ENCODE measurements at places on chromosomes 11 and 22.

DNA sequence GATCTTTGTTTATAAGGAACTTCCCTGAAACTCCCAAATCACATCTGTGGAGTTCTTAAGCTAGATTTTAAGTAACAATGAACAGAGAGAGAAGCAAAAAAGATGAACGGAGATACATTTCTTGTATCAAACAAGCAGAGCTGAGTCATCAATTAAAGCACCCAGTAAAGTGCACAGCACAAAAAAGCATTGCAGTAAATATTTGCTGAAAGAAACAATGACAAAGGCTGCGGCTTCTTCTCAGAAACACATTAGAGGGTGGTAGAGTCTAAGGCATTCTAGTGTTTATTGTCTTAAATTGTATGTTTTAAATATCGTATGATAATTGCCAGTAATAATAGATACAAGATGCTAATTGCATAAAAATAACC lies 941.6 kb upstream of the CHORDC1 start:
- DNase-seq, result no peak

DNA sequence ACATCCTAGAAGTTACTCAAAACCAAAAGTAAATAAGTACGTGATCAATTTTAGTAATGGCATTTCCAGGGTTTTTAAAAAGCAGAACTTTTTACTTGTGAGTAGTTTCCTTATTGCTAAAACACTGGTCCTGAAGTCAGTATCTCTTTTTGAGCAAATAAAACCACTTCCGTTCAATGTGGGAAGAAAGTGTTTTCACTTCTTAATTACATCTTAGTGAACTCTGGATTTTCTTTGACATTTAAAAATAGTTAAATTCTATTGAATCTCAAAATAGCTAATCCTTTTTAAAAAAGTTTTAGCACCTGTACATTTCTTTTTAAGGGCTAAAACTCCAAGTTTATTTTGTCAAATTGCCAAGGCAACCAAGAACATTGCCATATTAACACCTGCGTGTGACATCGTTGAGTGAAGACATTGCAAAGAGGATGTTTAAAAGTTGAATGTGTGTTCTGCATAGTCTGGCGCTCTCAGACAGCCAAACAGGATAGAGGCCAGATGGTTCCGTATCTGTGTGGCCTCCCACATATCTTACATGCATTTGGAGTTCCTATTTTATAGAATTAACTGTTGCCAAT lies 17.2 kb upstream of the OR5B21 start:
- peak; percentile 71 for DNase-seq

GRCh38 chr11:85685125-85685819 lies 723 bp downstream of the CCDC89 start:
- DNase-seq, result no peak

GRCh38 chr22:27617214-27617881 lies 184.2 kb downstream of the MN1 start:
- no peak for DNase-seq

DNA sequence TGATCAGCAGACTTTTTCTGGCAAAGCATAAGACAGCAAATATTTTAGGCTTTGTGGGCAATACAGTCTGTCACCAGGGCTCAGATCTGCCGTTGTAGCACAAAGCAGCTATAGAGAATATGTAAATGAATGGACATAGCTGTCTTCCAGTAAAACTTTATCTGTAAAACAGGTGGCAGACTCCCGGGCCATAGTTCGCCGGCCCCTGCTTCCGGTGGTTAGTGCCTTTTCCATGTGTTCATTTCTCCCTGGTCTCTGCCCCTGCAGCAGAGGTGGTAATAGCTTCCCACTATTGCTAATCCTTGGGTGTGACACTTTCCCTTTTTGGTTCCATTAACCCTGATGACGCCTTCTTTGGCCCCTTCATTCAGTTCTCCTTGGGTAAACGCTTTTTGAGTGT lies 93.7 kb upstream of the LDLRAD3 start:
- DNase-seq, result no peak
